ENCODE measurements at places on chromosomes 4 and X. TPM values are rescaled to one million over a fixed set of nuclear protein-coding genes. Genes with fewer than 3 reads are reported as not detected.

CFP gene
- total RNA-seq = 0.78 TPM

BEX2 gene
- 24.5 TPM for total RNA-seq

HAND2 gene
- 138 TPM for total RNA-seq

SPANXC gene
- not detected for total RNA-seq

SSR4 gene
- total RNA-seq = 124 TPM

DNA sequence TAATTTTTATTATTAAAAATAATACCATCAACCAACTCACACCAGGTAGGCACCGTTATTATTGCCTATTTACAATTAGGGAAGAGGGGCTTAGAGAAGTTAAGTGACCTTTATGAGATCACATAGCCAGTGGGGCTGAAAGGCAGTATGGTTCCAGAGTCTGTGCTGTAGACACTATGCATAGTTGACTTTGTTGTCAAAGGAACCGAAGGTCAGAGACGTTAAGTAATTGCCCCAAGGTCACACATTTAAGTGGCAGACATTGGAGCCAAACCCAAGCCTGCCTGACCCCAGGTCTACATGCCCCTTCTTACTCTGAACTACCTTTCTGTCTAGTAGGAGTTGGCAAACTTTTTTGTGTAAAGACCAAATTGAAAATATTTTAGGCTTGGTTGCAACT lies 36.4 kb downstream of the RHOH start:
- ATAC-seq = no peak

GRCh38 chrX:52341493-52341892 lies 27.3 kb upstream of the XAGE2 start:
- no peak for ATAC-seq

- ATAC-seq = no peak
These were observed 12.9 kb downstream of the DIPK2B start for GRCh38 chrX:45187731-45188130.

DNA sequence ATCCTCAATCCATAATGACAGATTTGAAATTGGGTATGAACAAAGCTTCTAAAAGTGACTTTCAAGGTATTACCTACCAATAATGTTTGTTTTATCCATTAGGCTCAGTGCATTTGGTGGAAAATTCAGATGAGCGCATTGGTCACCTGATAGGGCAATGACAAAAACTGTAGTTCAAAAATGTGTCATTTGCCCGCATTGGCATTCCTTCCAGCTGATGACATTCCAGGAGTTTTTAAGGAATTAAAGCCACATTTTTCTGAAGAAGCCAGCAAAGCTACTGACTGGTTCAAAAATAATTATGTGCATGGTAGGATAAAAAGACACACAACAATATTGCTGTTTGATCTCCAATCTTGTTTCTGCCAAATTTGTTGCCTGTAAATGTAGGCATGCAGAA lies 473.4 kb upstream of the CPEB2 start:
- no peak for ATAC-seq

GRCh38 chrX:24371391-24371972 lies 11.0 kb downstream of the SUPT20HL1 start:
- ATAC-seq = peak; percentile 61

- ATAC-seq = peak; percentile 65
These were observed 292.9 kb downstream of the TLL1 start for GRCh38 chr4:166165829-166166420.

DNA sequence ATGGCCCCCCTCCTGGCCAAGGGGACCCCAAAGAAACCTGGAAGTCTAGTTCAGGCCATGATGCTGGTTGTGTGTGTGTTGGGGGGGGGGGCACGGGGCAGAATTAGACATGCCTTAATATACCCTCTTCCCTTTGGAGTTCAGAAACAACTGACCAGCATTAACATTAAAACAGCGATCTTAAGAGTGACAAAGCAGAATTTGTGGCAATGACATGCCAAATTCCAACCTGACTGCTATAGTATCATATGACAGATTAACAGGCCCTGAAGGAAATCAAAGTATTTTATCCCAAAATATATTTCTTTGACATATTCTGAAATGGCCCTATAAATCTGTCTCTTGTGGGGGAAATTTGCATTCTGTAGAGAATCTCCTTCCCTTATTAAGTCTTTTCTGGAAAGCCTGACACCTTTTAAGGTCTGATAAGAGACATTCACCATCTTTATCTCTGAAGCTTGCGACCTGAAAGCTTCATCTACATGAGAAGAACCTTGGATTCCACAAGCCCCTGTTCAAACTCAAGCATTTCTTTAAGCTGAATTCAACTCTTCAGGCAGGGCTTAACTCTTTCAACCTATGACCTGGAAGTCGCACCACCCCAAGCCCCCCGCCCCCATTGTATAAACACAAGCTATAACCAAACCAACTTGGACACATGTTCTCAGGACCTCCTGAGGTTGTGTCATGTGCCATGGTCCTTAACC lies 40.2 kb downstream of the ABCB7 start:
- ATAC-seq = no peak

- no peak for ATAC-seq
These were observed 98.3 kb downstream of the RAPGEF2 start for GRCh38 chr4:159201168-159201567.

DNA sequence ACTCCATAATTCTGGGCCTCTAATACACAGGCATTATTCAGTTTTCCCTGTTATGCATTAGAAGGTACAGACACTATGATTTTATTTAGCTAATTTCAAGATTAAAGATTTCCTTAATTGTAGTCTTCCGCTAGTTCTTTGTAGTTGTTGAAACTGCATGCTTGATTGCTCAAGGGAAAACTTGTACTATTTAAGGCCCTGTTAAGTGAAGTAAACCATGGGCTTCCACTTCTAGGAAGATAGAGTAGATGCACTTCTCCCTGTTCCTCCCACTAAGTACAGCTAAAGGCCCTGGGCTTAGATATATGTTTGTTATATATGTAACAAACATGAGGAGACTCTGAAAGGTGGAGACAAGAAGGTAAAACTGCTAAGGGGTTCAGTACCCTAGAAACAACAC lies 215.8 kb upstream of the LEF1 start:
- ATAC-seq = no peak

GRCh38 chr4:110198435-110199416 lies at the start of gene ELOVL6:
TSS of gene ELOVL6 (minus strand) at chr4:110198615. CDS start at chr4:110198335, 280 bp downstream.
- peak; percentile 40 for ATAC-seq

DNA sequence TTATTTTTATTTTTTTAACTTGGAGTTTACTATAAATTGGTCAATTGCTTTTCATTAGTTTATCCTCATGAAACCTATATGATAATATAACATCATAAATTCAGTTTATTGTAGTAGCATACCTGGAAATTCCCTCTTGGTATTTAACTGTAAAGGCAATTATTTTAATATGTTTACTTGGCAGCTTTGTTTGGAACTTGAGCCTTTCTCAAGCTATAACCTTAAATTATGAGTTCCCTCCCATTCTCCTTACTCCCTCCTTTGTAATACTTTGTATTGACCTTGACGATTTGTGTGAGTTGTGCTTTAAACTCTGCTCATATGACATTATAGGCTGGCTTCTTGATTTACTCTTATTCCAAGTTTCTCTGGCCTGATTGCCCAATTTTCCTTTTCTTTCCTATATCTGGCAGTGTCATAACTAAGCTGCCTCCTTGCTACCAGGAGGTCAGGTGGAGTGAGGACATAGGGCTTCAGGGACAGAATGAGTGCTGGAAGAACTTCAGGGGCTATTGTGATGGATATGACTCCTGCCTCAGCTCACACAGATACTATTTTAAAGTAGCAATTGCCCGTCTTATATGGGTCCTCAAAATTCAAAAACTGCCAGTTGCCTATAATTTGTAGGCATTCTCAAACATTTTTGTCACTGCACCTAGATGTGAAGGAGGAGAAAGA lies 77.7 kb downstream of the RAP1GDS1 start:
- ATAC-seq = no peak

Measured in gastroesophageal sphincter (tissue), 4 donors.